ENCODE measurements at places on chromosomes 1 and 21.

GRCh38 chr1:68057564-68057963 is 7.1 kb upstream of the DIRAS3 start:
- DNase-seq = no peak

DNA sequence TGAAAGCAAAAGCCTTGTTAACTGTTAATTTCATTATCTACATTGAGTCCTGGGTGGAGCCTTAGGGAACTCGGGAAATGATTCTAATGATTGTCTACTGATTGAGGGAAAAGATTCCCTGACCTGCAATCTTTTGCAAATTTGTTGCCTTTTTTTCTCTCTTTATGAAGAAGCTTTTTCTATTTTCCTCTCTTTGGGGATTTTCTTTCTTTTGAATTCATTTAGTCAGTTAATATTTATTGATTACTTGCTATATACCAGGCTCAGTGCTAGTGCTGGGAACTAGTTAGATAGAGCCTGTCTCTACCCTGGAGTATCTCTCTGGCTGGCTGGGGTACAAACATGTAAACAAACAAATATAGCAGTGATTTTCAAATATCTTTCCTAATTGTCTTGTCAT is 71.2 kb upstream of the CACYBP start:
- DNase-seq = no peak

DNA sequence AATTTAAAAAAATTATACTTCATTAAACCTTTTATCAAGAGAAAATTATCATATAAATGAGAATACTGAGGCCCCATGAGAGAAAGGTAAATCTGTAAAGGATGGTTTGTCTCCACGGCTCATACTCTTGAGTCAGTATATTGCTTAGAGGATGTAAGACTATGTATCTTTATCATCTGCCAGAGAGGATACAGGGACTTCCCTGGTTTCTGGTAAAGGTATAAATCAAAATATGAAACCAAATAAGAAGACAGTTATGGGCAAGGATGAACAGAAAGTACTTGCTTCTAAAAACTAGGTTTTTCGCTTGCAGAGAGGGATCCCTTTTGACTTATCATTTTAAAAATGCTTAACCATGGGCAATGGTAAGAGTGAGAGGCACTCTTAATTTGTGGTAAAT is 112.4 kb downstream of the POU2F1 start:
- DNase-seq = no peak

DNA sequence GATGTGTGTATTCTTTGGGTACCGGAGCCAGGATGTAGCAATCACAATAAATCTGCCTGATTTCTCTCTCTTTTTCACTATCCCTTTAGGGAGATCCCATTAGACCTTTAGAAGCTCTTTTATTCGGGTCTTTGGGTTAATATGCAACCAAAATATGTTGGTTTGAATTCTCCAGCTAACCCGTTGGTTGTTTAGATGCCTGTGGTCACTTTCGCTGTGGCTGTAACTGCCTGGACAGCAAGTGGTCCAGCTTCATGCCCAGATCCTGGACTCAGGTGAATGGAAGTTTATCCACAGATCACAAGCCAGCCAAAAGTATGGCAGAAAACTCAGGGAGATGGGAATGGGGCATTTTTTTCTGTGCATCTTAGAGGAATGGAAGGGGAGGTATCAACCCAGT is 12.3 kb downstream of the KAZN start:
- no peak for DNase-seq

DNA sequence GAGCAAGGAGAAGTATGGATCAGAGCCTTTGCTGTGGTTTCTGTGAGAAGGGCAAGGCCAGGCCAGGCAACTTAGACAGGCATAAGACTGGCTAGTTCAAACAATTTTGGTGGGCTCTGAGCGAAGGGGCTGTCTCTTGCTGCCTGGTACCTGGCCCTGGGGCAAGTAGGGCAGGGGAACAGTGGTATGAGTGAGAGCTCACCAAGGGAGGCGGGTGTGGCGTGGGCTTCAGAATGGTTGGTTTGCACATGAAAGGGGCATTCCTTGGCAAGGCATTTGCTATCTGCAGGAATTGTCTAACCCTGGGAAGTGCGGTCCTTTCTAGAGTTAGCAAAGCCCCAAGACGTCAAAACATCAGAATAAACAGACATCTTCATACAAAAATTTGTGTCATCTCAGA is 210.5 kb downstream of the CAMTA1 start:
- no peak for DNase-seq

All from AG08395 (cell line).